ELF-1 (cell line): ENCODE measurements at places on chromosomes 1 and 21.

DNA sequence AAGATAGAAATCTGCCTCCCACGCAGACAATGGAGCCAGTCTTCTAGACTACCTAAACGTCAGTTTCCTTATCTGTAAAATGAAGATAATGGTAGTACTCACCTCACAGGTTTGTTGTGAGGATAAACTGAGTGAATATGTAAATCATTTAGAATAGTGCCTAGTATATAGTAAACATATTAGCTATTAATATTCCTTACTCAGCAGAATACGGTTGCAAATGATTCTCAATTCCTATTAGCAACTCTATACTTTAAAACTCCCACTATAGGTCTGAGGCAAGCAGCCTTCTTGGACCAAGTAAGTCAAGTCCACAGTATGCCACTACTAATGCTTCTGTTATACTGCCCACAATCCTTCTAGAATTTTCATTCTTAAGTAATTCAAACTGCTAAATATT lies 5.4 kb downstream of the GTF2B start:
- no peak for DNase-seq

DNA sequence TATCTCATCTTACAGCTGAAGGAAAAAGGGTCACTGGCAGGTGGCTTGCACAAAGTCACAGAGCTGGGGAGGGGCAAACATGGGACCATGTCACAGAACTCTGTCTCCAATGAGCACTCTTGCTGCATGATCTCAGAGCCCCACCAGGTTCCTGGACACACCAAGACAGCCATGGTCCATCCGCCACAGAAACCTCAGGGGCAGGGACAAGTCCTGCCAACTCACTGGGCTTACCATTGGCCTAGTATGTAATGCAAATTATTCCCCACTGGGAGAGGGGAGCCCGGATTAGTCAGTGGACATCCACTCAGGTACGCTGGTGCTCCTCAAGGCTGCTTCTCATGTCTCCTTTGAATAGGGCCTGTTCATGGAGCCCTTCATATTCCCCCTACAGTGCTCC lies 14.2 kb downstream of the S100A7A start:
- DNase-seq = no peak

DNA sequence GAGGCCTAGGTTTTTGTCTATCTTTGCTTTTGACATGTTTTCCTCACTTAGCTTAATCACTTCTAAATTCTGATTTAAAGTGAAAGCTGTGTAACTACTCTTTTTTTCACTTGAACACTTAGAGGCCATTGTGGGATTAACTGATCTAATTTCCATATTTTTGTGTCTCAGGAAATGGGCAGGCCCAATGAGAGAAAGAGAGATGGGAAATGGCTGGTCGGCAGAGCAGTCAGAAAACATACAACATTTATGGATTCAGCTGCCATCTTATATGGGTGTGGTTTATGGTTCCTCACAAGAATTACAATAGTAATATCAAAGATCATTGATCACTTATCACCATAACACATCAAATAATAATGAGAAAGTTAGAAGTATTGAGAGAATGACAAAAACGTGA lies 320.8 kb downstream of the PTPRC start:
- no peak for DNase-seq

DNA sequence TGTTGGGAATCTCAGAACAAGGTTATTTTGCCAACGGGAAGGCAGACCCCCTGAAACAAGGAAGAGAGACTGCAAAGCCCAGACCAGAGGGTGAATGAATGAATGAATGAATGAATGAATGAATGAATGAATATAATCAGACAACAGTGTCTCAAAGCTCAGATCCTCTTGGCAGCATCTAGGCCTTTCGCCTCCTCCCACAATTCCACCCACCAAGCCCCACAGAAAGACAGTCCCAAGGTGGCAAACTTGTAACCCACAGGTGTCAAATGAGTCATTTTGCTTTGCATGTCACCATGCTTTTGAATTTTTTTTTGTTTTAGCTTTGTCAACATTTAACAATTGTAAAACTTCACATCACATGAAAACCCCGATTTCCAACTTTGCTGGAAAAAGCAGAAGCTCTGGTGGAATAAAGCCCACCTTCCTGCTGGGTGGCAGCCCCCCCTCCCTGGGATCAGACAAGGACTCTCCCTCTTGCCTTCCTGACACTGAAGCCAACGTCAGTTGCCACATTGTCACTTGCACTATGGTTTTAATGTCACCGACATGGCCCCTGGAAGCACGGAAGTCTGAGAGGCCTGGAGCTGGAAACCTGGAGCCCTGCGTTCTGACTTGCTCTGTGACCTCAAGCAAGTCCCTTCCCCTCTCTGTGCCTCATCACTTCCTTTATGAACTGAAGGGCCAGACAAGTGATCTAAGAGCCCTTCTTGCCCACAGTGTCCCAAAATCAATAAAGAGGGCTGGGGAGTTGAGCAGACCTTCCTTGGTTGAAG lies 134.6 kb upstream of the RUNX3 start:
- DNase-seq = no peak

- no peak for DNase-seq
Observed at GRCh38 chr1:48532976-48533375, 61.0 kb upstream of the SPATA6 start.
